ENCODE measurements at places on chromosomes 6 and 20.

GRCh38 chr20:42399802-42400201, 781.6 kb upstream of the CHD6 start:
- no peak for DNase-seq

GRCh38 chr20:47175493-47175892, 181.0 kb downstream of the ZMYND8 start:
- no peak for DNase-seq

GRCh38 chr6:135950669-135951068, 99.2 kb downstream of the PDE7B start:
- DNase-seq = no peak

- DNase-seq = no peak
Observed at GRCh38 chr20:48260129-48260756, 475.0 kb upstream of the SULF2 start.

DNA sequence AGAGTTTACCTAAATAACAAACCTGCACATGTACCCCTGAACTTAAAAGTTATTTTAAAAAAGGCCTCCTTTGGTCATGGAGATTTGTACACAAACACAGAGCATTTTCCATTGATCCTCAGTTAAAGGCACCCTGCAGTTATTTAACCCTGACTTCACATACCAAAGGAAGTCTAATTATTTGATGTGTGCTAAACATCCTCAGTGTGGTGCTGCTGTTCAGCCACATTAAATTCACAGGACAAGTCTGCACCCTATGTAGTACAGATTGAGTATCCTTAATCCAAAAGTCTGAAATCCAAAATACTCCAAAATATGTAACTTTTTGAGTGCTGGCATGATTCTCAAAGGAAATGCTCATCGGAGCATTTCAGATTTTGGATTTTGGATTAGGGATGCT, 21.4 kb downstream of the KCNQ5 start:
- DNase-seq = no peak

- DNase-seq = no peak
Observed at GRCh38 chr6:165092881-165093595, 216.4 kb downstream of the C6orf118 start.

DNA sequence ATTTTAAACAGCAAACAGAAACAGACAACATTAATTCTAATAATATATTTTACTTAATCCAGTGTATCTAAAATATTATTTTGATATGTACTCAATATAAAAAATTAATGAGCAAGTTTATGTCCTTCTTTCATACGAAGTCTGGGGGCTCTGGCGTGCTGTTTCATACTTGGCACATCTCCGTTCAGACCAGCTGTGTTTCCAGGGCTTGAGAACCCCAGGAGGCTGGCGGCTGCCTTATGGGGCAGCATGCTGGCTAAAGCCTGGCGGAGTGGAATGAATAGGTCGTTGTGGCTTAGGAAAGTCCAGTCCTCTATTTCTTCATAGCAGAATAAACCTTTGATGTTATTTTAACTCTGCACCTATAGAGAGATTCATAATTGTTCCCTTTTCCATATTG, 43.3 kb downstream of the DUSP22 start:
- DNase-seq = no peak

DNA sequence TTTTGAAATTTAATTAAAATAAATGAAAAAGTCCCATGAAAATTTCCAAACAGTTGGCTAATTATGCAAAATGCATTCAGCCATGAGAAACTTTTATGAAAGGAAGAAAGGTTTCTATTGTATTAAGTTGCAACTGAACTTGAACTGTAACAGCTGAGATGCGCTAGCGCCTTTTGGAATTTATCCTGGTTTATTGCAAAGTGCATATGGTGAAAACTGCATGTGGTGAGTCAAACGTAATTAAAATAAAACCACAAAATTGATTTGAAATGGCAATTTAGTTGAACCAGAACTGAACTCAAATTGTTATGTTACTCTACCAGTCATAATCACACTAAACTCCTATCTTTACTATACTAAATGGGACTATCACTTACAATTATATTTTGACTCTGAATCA, 46.4 kb upstream of the COL21A1 start:
- no peak for DNase-seq
